ENCODE measurements at places on chromosomes 2 and 18.

DNA sequence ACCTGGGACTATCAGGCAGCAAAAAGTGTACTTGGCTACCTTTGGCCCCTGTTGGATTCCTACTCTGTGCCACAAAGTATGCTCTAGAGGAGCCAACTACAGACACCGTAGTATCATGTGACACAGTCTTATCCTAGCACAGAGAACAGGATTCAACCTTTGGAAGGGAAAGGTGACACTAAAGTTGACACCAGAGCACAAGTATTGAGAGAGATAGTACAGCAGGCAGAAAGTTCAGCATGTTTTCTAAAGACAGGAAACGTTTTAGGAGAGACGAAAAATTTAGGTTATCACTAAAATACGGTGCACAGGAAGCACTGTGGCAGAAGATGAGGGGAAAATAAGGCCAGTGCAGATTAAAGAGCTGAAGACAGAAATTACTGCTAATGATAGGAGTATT is 18.6 kb downstream of the SMAD2 start:
- DNase-seq, result no peak

DNA sequence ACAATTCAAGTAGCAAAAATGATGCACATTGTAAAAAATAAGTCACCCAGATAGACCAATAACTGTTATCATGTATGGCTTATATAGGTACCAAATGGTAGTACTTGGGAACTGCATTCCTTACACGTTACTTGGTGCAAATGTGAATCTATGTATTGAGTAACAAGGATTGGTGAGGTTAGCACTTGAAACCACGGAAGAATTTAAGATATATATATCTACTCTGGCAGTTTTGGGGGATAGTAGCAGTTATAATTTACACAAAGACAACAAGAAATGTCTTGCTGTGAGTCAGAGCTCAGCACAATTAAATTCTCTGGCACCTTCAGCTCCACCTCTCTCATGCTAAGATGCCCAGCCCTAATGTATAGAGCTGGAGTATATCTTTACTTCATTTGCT is 359.4 kb upstream of the RAB12 start:
- DNase-seq, result peak; percentile 4

DNA sequence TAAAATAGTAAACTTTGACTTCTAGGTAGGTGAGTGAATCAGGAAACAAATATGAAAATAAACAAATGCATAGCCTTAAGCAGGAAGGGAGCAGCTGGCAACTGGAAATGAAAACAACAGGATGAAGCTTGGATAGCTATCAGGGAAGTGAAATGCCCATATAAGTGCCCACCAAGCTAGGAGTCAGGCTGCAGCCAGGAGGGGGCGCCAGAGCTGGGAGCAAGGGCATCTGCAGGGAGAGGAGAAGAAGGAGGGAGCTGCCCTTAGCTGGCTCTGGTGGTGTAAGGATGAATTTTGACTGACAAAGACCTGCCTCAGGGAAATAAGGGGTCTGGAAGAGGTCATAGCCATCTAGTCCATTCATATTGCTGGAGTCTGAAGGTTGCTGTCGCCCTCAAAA is 298.3 kb downstream of the TDRD15 start:
- peak; percentile 15 for DNase-seq

DNA sequence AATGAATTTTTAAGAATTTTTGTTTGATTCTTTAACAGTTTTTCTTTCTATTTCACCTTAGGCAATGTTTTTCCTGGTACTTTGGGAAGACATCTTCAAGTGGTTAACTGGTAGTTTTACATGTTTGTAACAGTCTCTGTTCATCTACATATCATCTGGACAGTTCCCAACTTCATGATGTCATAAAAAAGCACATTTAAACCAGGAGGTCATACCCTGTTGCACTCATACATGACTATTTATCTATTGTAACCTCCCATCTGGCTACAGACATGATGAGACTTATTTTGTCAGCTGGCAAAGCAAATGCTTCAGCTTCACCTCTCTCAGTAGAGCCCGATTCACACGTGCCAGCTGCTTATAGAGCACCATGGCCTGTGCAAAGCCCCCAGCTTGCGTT is 99.8 kb upstream of the YPEL5 start:
- no peak for DNase-seq

DNA sequence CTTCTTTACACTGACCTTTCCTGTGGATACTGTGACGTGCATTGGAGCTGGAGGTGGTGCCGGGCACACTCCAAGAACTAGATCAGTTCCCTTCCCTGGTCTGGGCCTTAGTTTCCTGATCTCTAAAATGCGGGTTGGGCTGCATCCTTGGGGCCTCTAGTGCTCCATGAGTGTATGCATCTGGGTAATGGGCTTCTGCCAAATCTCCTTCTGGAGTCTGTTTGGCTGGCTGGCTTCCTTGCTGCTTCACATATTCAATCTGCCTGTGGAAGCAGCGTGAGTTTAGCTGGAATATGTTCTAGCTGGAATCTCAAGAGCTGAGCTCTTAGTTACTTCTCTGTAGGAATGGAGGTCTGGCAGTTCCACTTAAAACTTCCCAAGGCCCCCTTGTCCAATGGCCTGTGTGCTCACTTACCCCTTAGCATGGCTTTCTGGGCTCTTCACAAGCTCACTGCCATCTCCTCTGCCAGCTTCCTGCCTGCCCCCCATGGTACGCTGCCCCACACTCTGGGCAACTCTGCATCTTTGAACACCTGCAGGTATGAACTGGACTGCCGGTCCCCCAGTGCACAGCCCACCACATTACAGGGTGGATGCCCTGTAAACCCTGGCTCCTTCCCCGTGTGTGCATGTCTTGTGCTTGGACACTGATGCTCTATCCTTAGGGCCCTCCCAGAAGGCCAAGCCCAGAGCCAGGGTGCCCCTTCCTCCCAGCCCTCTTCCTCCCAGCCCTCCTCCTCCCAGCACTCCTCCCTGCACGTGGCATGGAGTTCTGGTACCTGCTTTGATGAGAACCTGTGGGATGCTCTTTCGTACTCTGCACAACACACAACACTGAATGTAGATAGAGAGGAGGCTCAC is 103.6 kb upstream of the SMAD2 start:
- DNase-seq, result no peak

DNA sequence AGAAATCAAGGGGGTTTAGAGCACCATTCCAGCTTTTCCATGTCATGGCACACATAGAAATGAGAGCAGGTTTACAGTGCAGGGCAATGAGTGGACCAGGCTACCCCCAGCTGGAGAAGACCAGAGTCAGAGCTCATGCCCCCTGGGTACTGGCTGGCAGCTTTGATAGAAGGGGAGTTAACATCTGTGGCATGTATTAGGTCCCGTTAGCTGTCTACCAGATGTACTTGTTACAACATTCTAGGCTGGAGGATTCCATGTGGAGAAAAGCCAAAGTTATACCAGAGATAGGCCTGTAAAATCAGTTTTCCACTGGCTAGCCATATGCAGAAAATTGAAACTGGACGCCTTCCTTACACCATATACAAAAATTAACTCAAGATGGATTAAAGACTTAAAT is 109.2 kb downstream of the CCDC85A start:
- DNase-seq, result no peak

- DNase-seq, result peak; percentile 86
These were observed 4.3 kb downstream of the ITPRIPL1 start for GRCh38 chr2:96329456-96329855.

GRCh38 chr2:65789923-65790675 is 357.7 kb upstream of the SPRED2 start:
- DNase-seq, result no peak

GRCh38 chr2:12424809-12425208 is 291.9 kb upstream of the TRIB2 start:
- no peak for DNase-seq

GRCh38 chr2:15732341-15733077 is 140.8 kb downstream of the DDX1 start:
- DNase-seq, result no peak

DNA sequence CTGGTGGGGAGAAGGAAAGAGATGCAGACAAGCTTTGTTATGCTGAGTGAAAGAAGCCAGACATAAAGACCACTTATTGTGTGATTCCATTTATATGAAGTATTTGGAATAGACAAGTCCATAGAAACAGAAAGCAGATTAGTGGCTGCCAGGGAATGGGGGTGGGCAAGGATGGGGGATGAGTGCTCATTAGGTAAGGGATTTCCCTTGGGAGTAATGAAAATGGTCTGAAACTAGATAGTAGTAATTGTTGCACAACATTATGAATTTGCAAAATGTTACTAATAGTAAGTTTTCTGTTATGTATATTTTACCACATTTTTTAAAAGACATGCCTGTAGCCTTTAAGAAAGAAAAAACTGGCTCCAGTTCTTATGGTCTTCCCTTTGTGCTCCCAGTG is 154.9 kb downstream of the LNPK start:
- no peak for DNase-seq

DNA sequence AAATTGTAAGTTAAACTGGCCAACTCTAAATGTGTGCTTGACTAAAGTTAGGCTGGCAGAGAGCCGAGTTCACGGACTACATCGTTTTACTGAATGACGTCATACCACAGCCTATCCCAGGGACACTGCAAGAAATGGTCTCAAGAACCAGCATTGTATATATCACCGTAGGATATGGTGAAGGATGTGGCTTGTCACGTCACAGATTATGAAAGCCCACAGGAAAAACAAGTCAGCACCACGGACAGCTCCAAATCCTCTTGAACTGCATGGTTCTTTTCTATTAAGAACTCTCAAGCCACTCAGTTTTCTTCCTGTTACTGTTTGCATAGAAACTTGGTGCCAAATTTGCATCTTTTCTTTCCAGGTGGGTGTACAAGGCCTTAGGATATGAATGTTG is 85.1 kb upstream of the ACAA2 start:
- DNase-seq, result peak; percentile 71

DNA sequence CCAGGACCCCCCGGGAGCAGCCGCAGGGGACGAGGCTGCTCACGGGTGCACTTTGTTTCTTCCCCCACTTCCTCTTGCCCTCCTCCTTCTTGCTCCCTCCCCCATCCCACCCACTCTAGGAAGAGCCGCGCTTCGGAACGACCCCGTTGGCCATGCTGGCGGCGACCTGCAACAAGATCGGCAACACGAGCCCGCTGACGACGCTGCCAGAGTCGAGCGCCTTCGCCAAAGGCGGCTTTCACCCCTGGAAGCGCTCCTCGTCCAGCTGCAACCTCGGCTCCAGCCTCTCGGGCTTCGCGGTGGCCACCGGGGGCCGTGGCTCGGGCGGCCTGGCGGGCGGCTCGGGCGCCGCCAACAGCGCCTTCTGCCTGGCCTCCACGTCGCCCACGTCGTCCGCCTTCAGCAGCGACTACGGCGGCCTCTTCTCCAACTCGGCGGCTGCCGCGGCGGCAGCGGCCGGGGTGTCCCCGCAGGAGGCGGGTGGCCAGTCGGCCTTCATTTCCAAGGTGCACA is 1.3 kb downstream of the SP9 start:
- DNase-seq, result peak; percentile 50

DNA sequence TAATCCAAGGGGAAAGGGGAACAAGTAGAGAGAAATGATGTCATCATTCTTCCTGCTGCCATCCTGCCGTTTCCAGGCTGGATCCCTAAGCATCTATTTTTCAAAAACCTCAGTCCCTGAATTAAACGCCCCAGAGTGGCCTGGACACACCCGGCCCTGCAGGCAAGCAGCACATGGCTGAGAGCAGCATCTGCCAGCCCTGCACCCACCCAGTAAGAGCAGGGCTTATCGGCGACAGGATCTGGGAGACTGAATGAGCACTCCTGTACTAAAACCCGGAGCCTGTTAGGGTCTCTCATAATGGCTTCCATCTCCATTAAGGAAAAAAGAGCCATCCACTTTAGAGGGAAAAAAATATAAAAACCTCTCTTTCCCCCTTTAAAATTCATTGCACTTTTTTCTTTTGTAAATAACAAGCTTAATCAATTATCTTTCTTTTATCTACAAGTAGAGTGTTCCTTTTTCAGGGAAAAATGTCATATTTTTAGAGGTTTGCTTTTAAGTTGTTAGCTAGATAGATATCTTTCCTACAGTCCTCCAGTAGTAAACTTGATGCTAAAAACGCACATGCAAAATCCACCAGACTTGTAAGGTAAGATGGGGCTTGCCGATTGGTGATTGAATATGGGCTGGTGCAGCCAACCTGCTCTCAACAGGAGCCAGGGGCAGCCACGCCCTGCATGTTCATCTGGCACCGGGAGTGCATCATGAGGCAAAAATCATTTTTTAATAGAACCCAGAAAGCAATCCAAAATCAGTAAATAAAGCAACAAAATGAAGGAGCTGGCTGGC is 457.8 kb downstream of the EIPR1 start:
- no peak for DNase-seq

DNA sequence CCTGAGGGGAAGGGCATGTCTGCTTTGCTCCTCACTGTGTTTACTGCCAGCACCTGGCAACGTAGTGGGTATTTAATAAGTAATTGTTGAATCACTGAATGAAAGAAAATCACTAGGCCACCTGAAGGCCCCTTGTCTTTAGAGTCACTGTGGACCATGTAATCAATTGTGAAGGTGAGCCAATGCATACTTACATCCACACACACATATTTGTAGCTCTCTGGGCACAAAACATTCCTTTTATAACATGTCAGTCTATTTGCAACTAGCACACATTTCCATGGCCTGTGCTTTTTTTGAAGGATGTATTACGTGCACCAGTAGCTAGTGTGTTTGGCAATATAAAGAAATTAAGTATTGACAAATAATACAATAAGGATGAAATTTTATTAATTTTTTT is 11.2 kb downstream of the ATP8B1 start:
- DNase-seq, result no peak

DNA sequence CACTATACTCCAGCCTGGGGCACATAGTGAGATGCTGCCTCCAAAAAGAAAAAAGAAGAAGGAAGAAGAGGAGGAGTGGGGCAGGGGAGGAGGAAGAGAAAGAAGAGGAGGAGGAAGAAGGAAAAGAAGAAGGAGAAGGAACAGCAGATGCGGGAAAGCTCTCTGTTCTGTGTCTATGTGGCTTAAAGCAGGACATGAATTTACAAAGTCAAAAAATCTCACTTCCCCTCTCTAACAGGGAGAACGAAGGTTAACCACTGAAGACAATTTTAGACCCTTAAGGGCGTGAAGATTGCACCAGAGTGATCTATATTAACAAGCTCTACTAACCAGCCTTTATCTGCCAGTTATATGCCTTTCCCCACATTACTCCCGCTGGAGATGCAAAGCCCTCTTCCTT is 258.9 kb downstream of the METTL4 start:
- DNase-seq, result no peak

DNA sequence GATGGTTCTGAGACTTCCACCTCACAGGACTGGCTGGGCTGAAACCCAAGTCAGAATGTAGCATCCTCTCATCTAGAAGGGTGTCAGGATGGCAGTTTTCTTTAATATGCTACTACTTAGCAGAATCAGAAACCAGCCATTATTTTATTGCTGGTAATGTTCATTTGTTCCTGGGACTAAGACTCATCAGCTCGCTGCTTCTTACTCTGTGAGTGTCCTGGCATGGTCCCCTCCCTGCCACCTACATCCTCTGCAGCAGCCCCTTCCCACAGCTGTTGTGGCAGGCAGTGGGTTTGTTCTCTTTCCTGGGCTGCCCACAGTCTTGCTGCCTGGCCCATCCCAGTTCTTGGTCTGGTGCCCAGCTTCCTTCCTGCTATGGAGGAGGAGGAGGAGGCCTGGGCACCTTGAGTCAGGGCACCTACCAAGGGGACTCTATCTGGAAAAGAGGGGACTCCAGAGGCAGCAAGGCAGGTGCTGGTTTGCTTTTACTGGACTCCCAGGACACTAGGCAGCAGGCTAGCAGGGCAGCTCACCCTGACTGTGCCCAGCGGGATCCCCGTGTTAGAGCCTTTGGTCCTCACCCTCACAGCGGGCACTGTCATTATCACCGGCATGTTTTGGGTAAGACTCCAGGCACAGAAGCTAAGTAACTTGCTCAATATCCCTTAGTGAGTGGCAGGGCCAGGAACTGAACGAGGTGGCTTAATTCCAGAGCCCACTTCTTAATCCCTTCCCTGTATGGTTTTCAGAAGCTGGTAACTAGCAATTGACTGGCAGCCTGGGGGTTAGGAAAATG is 62.1 kb downstream of the LRRFIP1 start:
- DNase-seq, result no peak
